ENCODE measurements at places on chromosomes 12 and 14. TPM values are rescaled to one million over a fixed set of nuclear protein-coding genes. Genes with fewer than 3 reads are reported as not detected.

Gene TMEM119
- total RNA-seq: 0.05 TPM

Gene KLRG1
- total RNA-seq: 1.8 TPM

Gene EIF2S3B
- total RNA-seq: 0.60 TPM

Gene ANO4
- total RNA-seq: 0.11 TPM

Gene RTL1
- total RNA-seq: 0.32 TPM

Gene FGF6
- total RNA-seq: not detected

Gene PLD4
- total RNA-seq: not detected

Gene C12orf42
- not detected for total RNA-seq

Gene SOAT2
- 0.23 TPM for total RNA-seq

Gene DDX23
- total RNA-seq: 80.3 TPM

Gene SLC6A15
- 1.9 TPM for total RNA-seq

Gene PROX2
- not detected for total RNA-seq

Gene ADCY4
- not detected for total RNA-seq

Gene ANKLE2
- total RNA-seq: 80.3 TPM

Gene ATF1
- total RNA-seq: 33.6 TPM

Gene B4GALNT1
- 37.8 TPM for total RNA-seq

Gene AKAP5
- 0.46 TPM for total RNA-seq

Gene CIDEB
- 0.19 TPM for total RNA-seq

Gene TMEM132D
- not detected for total RNA-seq

Gene PTPRQ
- total RNA-seq: 0.02 TPM

Gene APOF
- total RNA-seq: not detected

Gene SDR9C7
- total RNA-seq: not detected

Gene NUP107
- 71.3 TPM for total RNA-seq

Gene DTX1
- 0.42 TPM for total RNA-seq

Gene C12orf56
- not detected for total RNA-seq

Gene ITPR2
- 2.4 TPM for total RNA-seq

Gene RNU6-8
- total RNA-seq: not detected

Gene AGAP2
- total RNA-seq: 0.16 TPM

Gene IL26
- not detected for total RNA-seq

Gene CCDC196
- not detected for total RNA-seq

Gene HOXC9
- total RNA-seq: 14.1 TPM

Gene GPR68
- 0.12 TPM for total RNA-seq

Gene INSM2
- total RNA-seq: 0.08 TPM

Gene PIWIL1
- total RNA-seq: not detected

Gene ABCD2
- total RNA-seq: not detected

Measured in A549 treated with RU486 at 1 μM for 4 hours (cell line).